Naive thymus-derived CD8-positive, alpha-beta T cell (primary cell): ENCODE measurements at places on chromosomes 5 and 9. TPM values are rescaled to one million over a fixed set of nuclear protein-coding genes. Genes with fewer than 3 reads are reported as not detected.

C6 gene
- not detected for polyA plus RNA-seq

ENTREP1 gene
- not detected for polyA plus RNA-seq

DNA sequence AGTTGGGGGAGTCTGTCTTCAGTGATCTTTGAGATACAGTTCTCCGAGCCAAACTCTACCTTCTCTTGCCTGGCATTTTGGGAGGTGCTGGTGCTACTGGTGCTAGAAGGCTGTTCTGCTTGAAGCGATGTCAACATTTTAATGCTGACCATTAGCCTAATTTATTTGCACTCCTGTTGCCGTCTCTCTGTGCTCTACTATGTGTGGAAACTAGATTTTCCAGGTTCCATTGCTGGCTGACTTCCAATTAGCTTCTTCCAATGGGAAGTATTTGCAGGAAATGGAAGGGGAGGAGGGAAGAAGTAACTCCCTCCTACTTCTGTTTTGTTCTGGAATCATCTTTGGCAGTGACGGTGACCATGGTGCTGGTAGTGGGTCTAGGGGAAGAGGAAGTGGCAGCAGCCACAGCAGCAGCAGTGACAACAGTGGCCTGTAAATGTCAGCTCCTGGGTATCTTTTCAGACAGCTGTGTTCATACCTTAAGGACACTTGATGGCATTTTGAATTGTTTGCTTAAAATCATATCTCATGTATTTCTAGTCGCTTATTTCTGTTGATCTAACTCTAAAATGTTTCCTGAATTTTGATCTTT lies 7.9 kb downstream of the TXNDC8 start:
- no peak for DNase-seq

GRCh38 chr5:85670417-85670816 lies 947.3 kb upstream of the COX7C start:
- no peak for DNase-seq

- no peak for DNase-seq
These were observed 1035.5 kb upstream of the WWC1 start for GRCh38 chr5:167255926-167256325.
